Left renal pelvis (tissue), 4 donors: ENCODE measurements at places on chromosomes 7 and 10.

GRCh38 chr10:15369256-15370211, 1.6 kb downstream of the FAM171A1 start:
- DNase-seq, result no peak

DNA sequence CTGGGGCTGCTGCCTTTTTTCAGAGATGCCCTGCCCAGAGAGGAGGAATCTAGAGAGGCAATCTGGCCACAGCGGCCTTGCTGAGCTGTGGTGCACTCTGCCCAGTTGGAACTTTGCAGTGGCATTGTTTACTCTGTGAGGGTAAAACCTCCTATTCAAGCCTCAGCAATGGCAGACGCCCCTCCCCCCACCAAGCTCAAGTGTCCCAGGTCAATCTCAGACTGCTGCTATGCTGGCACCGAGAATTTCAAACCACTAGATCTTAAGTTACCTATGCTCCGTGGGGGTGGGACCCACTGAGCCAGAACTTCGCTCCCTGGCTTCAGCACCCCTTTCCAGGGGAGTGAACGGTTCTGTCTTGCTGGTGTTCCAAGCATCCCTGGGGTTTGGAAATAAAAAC, 77.2 kb downstream of the EXOC4 start:
- DNase-seq, result peak; percentile 18

DNA sequence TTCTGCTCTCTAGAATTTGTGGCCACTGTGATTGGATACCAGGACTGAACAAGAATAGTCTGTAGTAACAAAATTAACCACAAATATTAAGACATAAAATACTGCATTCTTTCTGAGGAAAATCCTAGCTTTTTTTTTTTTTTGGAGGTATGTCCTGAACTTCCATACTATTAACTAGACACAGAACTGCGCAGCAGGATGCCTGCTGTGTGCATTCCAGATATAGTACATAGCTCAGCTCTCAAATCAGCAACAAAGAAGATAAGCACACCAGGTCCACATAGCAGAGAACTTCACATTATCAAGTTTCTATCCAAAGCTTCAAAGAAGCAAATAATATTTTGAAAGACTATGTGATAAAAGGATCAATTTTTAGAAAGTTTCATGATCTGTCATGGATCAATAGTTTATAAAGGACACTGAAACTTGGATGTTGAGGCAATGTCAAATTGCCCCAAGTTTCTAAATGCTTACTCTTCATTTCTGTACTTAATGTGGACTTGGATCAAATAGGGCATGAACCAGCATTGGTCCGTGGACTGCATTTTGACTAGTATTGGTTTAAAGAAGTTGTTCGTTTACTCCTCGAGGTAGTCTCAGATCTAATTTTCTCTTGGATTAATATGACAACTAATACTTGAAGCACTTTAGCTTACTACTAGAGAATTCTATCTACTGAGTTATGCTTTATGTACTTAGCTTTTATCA, 15.4 kb downstream of the NAMPT start:
- no peak for DNase-seq

DNA sequence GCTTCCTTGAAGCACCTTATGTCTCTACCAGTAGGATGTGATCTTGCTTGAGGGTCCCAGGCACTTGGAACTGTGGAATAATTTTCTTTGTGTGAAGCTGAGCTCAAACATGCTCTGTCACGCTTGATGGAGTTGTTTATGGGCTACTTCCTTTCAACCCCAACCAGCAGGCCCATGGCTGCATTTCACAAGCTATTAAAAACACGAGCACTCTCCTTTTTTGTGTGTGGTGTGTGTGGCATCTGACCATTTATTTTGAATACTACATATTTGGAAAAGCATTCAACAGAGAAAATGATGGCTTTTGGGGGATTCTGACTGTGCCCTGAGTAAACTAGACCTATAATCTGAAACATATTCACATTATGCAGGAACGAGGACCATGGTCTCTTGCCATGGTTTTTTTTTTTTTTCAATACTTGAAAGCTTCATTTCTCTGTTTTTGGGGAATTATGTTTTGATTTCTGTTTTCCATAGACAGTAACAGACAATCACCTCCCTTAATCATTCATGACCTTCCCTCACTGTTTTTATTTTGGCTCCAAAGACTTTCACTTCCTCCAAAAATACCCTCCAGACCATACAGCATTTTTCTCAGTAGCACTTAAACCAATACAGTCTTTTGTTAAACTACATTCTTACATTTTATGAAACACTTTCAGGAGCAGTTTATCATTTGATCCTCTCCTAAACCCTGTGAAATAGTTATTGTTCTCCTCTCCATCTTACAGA, 233.6 kb upstream of the BMPER start:
- DNase-seq, result no peak

- DNase-seq, result no peak
These were observed 68.5 kb downstream of the GNAT3 start for GRCh38 chr7:80443325-80443724.

- DNase-seq, result no peak
These were observed 55.7 kb downstream of the IKZF1 start for GRCh38 chr7:50359995-50360925.

GRCh38 chr10:31669357-31669756, 259.3 kb downstream of the ARHGAP12 start:
- DNase-seq, result no peak
